T-helper 22 cell (primary cell): ENCODE measurements at places on chromosomes 2 and 18.

DNA sequence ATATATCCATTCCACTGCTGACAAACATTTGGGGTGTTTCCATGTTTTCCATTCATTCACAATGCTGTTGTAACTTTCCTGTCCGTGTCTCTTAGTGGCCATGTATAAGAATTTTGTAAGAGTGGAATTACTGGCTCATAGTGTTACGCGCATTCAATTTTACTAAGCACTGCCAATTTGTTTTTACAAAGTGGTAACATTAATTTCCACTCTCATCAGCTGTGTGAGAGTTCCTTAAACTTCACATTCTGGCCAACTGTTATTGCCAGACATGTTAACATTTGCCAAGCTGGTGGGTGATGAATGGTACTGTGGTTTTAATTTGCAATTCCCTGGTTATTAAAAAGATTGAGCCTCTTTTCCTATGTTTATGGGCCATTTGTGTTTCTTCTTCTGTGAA, 134.2 kb downstream of the DTNB start:
- no peak for DNase-seq

DNA sequence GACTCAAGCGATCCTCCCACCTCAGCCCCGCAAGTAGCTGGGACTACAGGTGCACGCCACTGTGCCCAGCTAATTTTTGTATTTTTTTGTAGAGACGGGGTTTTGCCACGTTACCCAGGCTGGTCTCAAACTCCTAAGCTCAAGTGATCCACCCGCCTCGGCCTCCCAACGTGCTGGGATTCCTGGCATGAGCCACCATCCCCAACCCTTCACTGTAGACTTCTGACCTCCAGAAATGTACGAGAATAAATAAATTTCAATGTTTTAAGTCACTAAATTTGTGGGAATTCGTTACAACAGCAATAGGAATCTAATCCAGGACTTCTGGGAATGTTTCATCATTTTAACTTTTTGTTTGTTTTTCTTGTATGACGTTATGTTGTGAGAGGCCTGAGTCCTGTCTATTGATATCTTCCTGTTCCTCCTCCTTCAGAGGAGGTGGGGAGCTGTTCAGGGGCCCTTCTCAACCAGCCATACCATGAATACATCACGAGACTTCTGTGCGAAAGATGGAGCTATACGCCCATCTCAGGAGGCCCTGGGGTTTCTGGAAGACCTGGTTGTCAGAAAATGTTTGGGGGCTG, 40.0 kb downstream of the TEX44 start:
- DNase-seq, result no peak

GRCh38 chr2:130135692-130136541, 6.9 kb upstream of the POTEF start:
- DNase-seq, result no peak

DNA sequence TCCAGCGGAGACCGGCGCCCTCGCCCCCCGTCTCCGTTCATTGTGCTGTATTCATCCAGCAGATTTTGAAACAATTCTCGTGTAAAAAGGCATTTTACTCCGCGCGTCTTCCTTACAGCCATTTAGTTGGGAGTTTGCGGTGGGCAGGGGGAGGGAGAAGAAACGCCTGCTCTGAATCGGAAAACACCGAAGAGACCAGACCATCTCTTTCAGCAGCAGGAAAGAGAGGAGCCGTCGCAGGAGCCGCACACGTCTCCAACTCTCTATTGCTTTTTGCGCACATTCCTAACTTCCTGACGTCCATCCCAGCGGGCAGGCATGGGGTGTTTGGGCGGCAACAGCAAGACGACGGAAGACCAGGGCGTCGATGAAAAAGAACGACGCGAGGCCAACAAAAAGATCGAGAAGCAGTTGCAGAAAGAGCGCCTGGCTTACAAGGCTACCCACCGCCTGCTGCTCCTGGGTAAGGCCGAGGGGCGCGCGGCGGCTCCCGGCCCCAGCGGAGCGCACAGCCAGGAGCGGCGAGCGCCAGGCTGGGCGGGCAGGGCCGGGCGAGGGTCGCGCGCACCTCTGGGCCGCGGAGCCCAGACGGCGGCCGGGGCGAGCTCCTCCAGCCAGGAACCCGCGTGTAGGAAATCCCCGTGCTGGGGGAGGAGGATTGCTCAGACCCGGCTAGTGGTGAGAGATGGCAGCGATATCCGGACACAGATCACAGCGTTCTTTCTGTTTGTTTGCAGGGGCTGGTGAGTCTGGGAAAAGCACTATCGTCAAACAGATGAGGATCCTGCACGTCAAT, 63.2 kb downstream of the GNAL start:
- no peak for DNase-seq

DNA sequence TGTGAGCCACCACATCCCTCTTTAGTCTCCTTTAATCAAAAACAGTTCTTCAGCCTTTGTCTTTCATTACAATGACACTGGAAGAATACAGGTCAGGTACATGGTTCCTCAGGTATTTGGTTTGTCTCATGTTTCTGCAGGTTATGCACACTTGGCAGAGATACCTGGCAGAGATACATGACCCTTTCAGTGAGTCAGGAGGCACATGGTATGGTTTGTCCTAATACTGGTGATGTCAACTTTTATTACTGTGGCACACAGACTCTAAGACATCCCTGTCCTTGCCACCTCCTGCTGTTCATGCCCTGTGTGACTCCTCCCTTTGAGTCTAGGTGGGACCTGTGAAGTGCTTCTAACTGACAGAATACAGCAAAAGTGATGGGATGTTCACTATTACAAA, 58.4 kb downstream of the SPIRE1 start:
- DNase-seq, result no peak

GRCh38 chr2:51711766-51712165, 679.8 kb upstream of the NRXN1 start:
- DNase-seq, result no peak

- no peak for DNase-seq
Measured at GRCh38 chr2:140392824-140393223, 1612.6 kb upstream of the NXPH2 start.

DNA sequence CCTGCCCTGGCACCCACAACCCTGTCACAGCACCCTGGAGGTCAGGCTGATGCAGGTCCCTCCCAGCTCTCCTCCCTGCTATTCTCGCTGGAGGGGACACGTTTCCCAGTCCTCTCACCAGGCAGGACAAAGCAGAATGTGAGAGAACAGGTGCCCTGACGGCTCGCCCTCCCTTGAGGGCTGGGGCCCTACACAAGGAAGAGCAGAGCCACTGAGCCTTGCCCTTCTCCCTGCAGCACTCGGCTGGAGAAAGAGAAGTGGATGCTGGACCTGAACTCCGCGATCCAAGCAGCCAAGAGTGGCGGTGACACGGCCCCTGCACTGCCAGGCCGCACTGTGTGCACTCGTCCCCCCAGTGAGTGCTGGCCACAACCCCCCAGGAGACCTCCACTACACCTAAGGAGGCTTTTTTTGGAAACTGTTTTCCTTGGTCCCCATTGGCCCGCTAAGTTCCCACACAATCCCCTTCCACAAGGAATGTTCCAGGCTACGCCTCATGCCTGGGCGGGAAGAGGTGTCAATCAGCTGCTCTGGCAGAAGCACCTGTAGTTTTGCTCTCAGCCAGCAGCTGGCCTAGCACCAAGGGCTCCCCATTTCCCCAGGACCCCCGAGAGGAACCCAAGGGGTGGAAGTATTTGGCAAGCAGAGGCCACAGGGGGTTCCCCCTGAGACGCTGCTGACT, 17.4 kb downstream of the STK25 start:
- DNase-seq, result no peak

- no peak for DNase-seq
Measured at GRCh38 chr2:202090530-202090929, 17.5 kb downstream of the KIAA2012 start.

GRCh38 chr2:1856475-1856874, 112.2 kb upstream of the PXDN start:
- no peak for DNase-seq

DNA sequence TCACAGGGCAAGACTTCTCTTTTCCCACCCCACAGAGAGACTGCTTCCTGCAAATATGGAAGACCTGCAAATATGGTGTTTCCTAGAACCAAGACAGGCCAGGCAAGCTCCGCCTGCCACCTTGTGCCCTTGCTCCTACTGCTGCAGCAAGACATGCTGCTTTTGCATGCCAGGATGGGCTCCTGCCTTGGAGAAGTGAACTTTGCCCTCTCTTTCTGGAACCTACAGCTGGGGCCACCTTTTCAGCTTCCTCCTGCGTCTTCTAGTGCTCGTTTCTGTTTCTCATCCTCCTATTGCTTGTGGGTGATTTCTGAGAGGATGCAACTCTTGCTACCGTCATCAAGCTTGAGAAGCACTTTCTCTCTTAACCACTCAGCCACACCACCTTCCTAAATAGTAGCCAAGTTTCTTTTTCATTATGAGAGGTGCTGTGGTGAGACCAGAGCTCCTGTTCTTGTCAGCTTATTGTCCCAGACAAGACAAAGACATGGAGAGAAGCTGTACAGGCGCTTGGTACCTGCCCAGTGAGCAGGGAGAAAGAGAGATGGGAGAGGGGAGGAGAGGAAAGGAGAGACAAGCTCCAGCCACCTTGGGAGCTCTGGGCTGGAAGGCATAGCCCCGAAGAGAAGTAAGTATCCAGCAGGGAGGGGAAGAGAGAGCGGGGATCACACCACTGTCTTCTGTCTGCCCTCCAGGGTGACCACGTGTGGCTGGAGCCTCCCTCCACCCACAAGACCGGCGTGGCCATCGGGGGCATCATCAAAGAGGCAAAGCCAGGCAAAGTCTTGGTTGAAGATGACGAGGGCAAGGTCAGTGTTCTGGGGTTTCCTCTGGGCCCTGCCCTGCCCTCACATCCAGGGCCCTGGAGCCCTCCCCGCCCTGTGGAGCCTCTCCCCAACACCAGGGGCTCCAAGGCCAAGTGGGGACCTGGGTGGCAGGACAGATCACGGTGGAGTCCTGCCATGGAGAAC, 28.3 kb downstream of the MYO7B start:
- no peak for DNase-seq

DNA sequence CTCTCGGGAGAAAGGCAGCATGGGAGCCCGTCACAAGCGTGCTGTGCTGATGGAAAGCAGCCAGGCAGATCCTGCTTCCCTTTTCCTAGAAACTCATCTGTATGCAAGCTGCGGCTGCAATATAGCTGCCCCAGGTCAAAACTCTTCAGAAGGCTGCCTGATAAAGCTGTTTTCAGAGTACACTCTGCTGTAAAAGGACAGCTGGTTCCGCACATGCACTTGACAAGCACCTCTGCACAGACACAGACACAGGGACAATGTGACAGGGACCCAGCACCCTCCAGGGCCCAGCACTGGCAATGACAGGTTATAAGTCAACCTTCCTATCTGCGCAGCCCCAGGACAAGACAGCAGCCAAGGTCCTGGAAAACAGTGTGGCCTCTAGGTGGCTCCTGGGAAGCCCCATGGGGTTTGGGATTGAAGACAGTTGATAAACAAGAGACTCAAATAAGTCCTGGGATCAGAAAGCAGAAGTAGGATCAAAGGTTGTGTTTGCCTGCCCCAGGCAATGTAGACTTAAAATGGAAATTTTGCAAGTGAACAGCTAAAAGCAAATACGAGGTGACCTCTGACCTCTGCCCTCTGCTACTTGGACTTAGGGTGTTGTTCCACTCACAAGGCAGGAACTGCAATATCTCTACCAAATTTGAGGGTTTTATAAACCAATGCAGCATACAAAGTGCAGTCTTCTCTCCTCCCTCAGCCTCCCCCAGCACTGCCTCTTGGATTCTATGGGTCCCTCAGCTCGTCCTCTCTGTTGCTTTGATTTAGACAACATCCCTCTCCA, 16.9 kb downstream of the SLC66A2 start:
- DNase-seq, result no peak

GRCh38 chr2:127678531-127678930, 3.2 kb upstream of the LIMS2 start:
- no peak for DNase-seq

GRCh38 chr2:26469092-26469710, 8.7 kb downstream of the OTOF start:
- DNase-seq, result no peak

GRCh38 chr2:72926811-72927465, 9.6 kb downstream of the EMX1 start:
- DNase-seq, result no peak

DNA sequence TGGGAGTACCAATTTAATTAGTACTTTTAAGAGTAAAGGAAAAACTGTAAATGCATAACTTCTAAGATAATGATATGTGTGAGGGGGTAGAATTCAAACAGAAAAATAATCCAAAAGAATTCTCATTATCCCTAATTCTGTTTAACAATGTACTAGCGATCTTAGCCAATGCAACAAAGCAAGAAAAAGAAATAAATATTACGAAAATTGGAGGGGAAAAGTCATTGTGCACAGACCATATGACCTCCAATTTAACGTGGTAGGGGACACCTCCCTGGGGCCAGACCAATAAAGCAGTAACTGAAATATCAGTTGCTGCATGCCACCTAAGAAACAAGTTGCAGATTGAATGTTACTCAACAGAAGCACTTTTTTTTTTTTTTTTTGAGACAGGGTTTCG, 25.9 kb upstream of the PEX13 start:
- DNase-seq, result no peak

DNA sequence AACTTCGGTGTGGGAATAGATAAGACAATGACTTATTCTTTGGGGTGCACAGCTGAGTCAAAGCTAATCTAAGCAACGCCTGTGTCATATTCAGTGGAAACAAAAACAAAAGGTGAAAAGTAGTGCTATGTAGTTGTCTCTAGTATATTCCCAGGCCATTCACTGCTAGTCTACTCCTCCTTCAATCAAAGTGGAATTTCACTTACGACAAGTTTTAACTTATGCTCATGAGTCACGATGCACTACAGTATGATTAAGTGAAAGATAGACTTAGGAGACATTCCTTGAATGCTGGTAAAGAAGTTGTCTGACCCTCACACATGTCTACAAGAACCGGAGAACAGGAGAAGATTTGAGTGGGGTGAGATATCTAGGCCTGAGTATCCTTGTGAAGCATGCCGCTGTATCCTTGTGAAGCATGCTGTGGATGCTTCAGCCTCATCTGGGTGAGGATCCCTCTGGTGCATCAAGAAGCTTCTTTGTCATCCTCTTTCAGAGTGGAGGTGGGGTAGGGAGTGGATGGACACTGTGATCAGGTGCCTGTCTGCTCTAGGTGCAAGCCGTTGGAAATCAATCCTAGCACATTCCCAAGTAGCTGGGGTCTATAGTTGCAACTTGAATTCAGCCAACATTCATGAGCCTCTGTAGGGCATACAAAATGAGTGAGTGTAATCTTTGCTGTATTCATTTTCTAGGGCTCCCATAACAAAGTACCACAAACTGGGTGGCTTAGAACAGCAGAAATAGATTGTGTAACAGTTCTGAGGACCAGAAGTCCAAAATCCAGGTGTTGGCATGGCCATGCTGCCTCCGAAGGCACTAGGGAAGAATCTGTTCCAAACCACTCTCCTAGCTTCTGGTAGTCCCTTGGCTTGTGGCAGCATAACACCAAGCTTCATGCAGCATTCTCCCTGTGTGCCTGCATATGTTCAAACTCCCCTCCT, 173.5 kb upstream of the FN1 start:
- no peak for DNase-seq
